Daoy (cell line): ENCODE measurements at places on chromosomes 6 and 20. TPM values are rescaled to one million over a fixed set of nuclear protein-coding genes. Genes with fewer than 3 reads are reported as not detected.

SH3BGRL2 gene
- total RNA-seq: 13.2 and 15.8 TPM in 2 replicates

GRM1 gene
- total RNA-seq: not detected in 2 replicates

PXMP4 gene
- total RNA-seq: 0.74 and 0.92 TPM in 2 replicates

HLA-DRA gene
- 0.46 and 2.2 TPM in 2 replicates for total RNA-seq

UBD gene
- total RNA-seq: 2.8 and 10.1 TPM in 2 replicates

PKIB gene
- 23.7 and 29.1 TPM in 2 replicates for total RNA-seq

GSTA2 gene
- not detected in 2 replicates for total RNA-seq

GRCh38 chr20:14401479-14402138 is 64.2 kb upstream of the FLRT3 start:
- no peak for DNase-seq

- no peak for DNase-seq
These were observed 42.0 kb upstream of the PRDM1 start for GRCh38 chr6:106044151-106044550.

DNA sequence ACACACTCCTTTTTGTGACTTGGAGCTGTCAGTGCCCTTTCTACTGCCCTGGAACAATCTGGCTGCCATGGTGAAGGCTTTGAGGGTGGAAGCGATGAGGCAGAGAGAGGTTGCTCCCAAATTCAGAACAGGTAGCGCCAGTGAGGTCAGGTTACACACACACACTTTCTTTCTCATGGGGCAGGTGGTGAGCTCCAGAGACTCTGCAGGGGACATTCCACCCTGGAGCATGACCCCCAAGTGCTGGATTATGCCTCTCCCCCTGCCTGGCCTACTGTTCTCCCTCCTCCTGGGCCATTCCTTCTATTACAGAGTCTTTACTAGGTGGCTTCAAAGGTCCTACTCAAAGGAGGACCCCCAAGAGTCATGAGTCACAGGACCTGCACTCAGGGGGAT is 98.0 kb downstream of the EYA2 start:
- no peak for DNase-seq

DNA sequence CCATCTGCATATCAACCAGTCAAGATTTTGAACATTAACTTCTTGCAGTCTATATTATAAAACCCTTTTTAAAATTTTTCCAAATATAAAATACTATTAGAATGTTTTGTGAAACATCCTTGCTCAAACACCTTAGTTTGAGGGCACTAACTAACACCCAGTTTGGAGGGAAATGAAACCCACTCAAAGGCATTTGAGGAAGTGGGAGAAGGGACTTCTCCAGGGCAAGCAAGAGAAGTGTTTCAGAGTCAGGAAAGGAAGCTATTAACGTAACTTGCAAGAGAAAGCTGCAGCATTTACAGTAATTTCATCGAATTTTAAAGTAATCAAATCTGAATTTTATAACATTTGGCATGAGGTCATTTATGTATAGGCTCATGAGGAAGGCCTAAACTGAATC is 21.3 kb downstream of the MTFR2 start:
- DNase-seq: no peak

- DNase-seq: no peak
These were observed 8.8 kb upstream of the BPHL start for GRCh38 chr6:3109761-3110160.

DNA sequence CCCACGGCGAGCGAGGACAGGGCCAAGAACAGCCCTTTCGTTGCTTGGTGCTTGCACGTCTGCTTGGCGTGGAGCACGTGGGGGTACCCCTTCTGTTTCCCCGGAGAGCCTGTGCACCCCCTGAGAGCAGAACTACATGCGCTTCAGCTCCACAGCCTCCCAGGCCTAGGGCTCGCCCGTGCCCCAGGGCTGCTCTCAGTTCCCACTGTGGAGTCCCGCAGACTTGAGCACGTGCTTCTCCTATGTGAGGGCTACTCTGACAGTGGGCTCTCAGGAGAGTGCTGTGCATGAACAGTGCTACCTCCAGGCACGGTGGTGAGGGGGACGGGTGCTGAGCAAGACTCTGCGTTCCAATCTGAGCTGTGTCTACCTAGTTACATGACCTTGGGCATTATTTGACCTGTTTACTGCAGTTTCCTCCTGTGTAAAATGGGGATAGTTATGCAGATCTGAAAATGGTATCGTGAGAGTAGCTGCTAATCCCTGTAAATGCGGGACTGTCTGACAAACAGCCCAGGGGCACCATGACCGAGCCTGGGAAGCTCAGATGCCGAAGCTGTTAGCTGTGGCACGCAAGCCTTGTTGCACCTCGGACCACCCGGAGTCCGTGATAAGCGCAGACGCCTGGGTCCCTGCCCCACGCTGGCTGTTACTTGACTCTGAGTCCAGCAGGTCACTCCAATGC is 82.4 kb downstream of the IRF4 start:
- DNase-seq: no peak

DNA sequence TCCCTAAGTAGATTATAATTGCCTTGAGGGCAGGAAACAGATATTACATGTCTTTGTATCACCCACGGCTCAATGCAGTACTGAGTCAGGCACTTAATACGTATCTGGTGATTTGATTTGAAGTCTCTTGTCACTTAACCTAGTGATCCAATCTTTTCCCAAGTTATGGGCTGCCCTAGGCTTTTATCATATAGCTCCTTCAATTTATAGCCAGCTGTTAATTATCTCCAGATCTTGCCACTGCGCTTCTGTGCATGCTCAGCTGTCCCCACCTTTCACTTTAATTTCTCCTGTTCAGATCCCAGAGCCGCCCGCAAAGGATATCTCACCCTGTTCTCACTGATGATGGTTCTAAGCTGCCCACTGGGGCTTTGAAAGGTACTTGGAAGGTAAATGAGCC is 41.9 kb downstream of the SNHG17 start:
- no peak for DNase-seq

- DNase-seq: no peak
These were observed 30.4 kb upstream of the SMOC2 start for GRCh38 chr6:168410554-168411011.

- no peak for DNase-seq
These were observed 31.2 kb upstream of the APCDD1L start for GRCh38 chr20:58546416-58546711.

- no peak for DNase-seq
These were observed 67.9 kb upstream of the EEF1E1 start for GRCh38 chr6:8170245-8170644.

GRCh38 chr6:41846666-41847237 is 48.4 kb downstream of the USP49 start:
- DNase-seq: peak; percentile 86

- DNase-seq: no peak
These were observed 9.7 kb upstream of the HMGA1 start for GRCh38 chr6:34226731-34227586.

- DNase-seq: no peak
These were observed 315.7 kb upstream of the NT5E start for GRCh38 chr6:85134172-85134571.

GRCh38 chr20:3749689-3750531 is 17.4 kb downstream of the HSPA12B start:
- DNase-seq: no peak

- DNase-seq: no peak
These were observed 312.2 kb upstream of the SOX4 start for GRCh38 chr6:21281366-21281765.

DNA sequence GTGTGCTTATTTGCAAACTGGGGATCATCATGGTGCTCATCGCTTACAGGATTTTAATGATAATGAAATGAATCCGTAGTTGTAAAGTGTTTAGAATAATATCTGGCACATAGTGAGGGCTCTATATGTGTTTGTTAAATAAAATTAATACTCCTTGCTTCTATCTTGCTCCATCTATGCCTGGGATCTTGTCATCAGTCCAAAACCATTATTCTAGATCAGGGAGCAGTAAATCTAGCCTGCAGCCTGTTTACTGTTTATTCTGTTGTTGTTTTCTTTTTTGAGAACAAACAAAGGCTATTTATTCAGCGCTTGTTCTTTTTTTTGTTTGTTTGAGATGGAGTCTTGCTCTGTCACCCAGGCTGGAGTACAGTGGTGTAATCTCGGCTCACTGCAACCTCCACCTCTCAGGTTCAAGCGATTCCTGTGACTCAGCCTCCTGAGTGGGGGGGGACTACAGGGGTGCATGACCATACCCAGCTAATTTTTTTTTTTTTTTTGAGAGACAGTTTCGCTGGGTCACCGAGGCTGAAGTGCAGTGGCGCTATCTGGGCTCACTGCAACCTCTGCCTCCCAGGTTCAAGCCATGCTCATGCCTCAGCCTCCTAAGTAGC is 8.1 kb downstream of the ACOT8 start:
- DNase-seq: no peak

DNA sequence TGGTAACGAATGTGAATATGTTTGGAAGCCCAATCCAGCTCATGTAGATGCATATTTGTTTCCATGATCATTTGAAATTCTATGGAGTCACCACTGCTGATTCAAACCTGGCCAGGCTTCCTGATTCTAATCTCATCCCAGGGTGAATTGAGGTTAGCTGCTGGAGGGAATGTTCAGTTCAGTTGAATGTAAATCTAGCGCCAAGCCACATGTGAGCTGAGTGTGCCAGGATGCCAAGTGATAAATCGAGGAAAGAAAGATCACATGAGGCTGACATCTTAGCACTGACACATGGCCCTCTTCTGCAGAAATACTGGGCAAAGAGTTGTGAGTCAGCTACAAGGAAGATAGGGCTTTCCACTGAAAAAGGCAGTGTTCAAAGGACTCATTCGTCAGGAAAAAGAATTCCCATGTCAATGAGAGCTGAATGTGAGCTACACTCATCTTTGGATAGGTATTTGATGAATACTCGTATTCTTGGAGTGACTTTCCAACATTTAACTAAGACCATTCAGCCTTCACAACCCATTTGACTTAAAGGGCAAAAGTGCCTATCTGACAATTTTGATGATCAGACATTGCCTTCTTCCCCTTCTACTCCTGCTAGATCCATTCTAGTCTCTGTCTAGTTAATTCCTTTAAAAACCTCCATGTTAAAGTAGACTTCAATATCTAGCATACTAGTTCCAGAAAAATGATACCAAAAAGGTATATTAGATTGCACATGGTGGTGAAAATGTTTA is 172.1 kb downstream of the MTFR2 start:
- DNase-seq: peak; percentile 78

DNA sequence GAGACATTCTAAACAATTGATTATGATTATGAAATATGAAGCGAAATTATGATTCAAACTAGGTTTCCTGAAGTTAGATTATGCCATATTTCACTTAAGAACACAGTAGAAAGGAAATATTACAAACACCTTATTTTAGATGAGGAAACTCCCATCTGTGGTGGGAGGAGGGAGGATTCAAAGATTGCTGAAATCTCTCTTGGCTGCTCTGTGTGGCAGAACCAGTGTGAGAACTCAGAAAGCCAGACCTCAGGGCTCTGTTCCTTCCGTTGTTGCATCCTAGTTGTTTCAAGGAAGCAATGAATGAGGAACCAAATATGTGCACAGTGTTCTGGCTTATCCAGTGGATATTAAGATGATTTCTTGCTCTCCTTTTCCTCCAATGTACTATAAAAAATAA is 2.1 kb downstream of the TAAR5 start:
- no peak for DNase-seq

GRCh38 chr6:42783177-42783875 is 1.5 kb downstream of the BICRAL start:
- peak; percentile 85 for DNase-seq

DNA sequence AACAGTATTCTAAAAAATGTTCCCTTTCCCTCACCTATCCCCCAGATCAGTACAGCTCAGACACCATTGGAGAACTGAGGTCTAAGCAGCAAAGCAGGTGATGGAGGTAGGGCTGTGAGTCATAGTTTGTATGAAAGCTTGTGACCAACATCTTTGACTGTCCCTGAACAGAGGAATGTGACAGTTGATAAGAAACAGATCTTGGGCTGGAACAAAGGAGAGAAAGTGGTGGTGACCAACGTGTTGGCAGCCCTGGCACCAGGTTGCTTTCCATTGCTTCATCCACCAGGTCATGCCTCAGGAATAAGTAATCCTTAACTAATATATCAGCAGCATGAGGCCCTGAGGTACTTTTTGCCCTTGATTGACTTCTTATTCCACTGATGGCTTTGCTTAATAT is 19.9 kb upstream of the CRIP3 start:
- DNase-seq: no peak

DNA sequence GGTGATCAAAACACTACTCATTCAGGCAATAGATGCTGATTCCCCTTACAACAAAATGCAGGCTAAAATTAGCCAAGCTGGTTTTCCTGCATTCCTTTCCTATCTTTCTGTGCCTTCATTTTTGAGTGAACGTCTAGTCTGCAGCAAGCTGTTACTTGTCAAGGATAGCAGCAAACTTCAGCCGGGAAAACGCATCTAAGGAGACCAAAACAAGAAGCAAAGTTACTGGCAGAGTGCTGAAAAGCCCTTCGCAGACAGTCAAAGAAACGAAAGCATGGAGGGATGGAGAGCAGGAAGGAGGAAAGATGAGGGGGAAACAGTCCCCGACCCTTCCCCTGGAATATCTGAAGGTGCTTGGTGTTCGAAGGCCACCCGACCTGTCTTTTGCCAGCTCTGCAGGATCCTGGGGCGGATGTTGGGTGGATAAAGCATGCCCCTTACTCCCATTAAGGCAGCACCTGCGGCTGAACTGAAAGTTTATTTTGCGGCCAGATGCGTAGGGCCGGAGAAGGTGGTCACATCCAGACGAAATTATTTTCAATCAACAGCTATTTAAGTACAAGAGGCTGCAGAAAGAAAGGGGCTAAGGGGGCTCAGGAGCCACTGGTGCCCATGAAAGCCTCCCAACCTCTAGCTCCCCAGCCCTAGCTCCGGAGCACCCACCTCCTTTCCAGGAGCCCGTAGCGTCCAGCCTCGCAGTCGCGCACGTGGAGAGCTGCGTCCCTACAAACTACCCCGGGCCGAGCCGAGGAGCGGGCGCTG is 538 bp downstream of the FERMT1 start:
- DNase-seq: peak; percentile 11

DNA sequence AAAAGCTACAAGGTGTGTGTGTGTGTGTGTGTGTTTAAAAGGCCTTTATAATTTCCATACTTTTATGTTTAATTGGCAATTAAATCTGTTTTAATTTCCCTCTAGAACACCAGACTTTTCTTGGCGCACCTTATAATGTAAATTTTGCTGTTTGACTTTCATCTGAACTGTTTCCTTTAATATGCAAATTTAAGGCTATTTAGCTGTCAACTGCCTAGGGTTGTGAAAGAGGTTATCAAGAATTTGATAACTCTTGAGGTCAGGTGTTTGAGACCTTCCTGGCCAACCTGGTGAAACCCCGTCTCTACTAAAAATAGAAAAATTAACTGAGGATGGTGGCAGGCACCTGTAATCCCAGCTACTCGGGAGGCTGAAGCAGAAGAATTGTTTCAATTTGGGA is 4.0 kb upstream of the LHFPL5 start:
- DNase-seq: no peak

- no peak for DNase-seq
These were observed 464.2 kb downstream of the COL12A1 start for GRCh38 chr6:74741646-74742045.

GRCh38 chr20:63775096-63775978 is 35.8 kb downstream of the SLC2A4RG start:
- DNase-seq: peak; percentile 41

DNA sequence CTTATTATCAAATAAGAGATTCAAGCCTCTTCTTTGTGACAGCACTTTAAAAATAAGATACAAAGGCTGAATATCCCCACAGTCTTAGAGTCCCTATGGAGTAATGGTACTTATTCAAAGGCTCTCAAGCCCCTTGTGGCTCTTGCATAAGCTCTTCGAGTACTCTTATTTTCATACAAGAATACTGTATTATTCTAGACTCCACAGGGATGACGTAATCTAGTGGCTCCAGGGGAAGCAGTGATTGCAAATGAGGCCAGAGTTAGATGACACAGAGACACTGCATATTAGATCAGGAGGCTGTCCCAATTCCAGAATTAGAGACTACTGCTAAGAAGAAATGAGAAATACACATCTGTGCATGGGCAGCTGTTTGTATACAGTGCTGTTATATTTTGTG is 1195.9 kb upstream of the MAP3K7 start:
- no peak for DNase-seq
